Left hindlimb (tissue), 1 donor: ENCODE measurements at places on chromosomes 3 and 15.

- peak; percentile 54 for DNase-seq
Observed at GRCh38 chr3:110814170-110815007, 257.2 kb upstream of the NECTIN3 start.

DNA sequence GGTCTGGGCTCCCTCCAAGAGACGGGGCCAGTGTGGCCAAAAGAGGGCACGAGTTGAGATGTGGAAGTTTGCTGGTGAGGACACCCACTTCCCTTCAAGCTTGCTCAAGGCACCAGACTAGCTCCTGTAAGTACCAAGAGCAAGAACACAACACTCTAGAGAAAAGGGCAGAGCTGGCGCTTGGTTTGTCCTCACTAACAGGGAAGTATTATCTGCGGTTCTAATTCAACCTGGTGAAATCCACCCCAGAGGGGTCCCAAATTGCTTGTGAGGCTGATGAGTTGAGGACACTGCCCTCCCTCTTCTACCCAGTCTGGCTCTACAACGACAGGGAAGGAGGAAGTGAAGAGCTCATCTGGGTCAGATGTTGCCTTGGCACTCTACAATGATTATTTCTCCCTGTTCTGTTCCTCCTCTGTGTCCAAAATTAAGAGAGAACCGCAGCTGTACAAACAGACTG is 16.9 kb upstream of the FSIP1 start:
- no peak for DNase-seq

DNA sequence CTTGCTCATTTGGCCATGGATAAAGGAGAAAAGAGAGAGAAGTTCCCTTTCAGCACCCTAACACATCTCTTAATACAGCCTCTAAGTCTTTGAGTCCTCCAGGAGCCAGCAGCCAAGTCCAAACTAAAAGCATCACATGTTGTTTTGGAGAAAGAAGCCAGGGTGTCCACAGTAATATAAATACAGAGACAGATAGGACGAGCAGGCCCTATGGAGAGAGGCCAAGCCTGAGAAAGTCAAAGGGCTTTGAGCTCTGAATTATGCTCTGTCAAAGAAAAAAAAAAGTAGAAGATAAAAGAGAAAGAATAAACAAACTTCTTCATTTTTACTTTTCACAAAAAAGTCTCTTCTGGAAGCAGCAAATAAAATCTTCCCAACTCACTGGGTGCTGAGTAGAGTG is 92.4 kb upstream of the THBS1 start:
- no peak for DNase-seq

DNA sequence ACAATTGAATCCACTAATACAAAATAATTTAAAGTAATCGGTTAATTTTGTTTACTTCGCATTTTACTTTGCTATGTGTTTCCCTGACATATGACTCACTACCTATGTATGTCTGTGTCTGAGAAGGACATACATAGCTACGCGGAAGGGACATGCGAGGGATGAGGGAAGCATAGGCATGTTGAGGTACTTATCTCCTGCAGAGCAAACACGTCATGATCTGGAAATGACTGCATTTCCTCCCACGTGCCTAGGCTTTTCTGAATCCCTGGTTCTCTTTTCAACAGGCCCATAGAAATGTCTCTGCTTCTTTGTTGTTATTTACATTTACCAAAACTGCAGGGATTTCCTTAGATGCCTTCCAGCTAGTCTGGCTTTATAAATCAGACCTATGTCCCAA is 27.5 kb downstream of the ALCAM start:
- no peak for DNase-seq

DNA sequence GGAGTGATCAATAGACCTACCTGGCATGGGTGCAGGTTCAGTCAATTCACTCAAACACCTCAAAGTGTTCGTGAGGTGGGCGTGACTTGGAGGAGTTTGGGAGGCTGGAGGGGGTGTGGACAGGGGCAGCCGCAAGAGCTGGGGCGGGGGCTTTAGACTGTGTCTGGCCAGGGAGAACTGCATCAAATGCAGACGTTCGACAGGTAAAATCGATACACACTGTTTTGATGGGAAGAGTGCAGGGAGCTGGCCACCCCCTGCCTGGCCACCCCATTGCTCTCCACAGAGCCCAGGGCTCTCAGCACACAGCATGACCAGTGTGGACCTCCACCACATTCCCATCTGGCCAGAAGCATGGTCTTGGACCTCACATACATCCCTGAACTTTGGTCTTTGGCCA is 412.1 kb downstream of the OCA2 start:
- no peak for DNase-seq

- DNase-seq, result no peak
Observed at GRCh38 chr15:67762610-67763368, 62.5 kb upstream of the SKOR1 start.

DNA sequence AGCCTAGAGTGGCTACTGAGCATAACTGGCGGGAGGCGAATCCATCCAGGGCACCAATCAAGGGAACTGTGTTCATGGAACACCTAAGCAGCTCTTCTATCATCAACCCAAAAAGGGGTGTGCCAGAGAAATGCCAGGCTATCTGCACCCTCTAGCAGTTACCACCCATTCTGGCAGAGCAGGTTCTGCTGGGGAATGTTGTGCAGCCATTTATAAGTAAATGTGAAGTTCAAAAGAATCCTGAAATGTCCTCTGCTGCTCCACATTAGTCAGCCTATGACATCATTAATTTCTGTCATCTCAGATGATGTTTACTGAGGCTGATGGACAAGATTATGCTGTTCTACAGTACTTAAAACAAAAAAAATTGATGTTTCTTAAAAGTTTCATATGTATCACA is 7.7 kb downstream of the SKIC8 start:
- DNase-seq, result no peak

DNA sequence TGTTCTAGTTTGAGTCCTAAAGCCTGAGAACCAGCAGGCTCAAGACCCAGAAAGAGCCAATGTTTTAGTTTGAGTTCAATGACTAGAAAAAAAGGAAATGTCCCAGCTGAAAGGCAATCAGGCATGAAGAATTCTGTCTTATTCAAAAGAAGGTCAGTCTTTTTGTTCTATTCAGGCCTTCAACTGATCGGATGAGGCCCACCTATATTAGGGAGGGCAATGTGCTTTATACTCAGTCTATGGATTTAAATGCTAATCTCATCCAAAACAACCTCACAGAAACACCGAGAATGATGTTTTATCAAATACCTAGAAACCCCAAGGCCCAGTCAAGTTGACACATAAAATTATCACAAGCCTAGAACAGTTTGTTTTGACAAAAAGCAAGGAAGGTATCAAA is 4.0 kb downstream of the MNS1 start:
- no peak for DNase-seq

DNA sequence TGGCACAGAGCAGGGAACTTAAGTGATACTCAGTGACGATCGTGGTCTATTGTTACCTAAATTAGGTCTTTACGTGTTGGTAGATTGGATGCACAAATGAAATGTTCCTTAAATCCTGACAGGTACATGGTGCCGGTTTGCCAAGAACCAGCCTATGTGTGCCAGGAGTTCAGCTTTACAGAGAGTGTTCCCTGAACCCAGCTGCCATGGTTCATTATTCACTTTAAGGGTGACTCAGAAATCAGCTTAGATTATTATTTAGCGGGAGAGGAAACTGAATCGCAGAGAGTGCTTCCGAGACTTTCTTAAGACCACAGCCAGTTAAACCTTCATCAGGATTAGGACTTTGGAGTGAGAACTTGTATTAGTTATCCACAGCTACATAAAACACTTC is 21.5 kb downstream of the FAM43A start:
- DNase-seq, result no peak

GRCh38 chr3:158732856-158733200 is 571 bp upstream of the RARRES1 start:
- DNase-seq, result no peak

DNA sequence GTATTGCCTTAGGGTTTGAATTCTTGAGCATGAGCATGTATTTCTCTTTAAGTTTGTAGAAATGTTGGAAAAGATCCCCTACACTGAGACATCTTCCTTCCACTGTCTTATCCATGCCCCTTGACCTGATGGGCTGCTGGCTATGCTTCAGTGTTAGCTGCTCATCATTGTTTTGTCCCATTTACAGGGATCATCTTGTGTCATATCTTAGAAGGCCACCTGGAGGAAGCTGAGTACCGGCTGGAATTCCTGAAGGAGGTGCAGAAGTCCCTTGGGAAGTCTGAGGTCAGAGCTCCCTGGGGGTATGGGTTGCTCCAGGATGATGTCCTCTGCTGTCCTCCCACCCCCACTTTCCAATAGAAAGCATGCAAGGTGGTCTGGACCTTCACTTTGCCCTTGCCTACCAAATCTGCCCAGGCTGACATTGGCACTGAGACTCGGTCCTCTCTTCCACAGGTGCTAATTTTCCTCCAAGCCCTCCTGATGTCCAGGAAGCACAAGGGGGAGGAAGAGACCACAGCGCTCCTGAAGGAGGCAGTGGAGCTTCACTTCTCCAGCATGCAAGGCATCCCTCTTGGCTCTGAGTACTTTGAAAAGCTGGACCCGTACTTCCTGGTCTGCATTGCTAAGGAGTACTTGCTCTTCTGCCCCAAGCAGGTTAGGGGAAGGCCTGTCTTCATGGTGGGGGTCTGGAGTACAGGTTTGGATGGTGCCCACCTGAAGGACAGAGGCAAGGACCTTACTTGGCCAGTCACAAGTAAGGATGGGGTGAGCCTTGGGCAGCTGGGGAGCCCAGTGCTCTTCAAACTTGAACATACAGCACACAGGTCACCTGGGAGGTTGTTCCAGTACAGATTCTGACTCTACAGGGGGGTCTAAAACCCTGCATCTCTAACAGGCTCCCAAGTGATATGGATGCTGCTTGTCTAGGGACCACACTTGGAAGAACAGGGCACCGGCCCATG is 17.7 kb downstream of the TTC21A start:
- DNase-seq, result no peak

DNA sequence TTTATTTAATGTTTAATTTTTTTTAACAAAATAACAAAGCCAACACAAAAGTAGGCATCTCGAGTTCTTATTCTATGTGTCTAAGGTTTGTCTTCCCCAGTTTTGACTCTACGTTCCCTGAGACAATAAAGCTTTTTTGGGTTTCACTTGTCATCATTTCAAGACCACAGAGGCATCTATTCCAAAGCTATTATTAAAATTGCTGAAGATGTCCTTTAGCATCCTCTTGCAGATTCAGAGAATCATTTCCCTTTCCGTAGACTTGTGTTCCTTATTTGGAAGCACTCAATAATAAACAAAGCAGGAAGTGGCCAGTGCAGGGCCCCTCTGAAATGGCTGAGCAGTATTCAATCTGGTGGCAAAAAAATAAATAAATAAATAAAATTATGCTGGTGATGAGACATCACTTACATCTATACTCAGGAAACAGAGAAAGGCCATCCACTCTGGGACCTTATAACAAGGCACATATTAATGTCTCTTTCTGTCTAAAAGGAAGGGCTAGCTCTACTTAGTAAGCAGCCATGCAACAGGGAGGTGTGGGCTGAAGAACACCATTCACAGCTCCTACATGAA is 362.3 kb downstream of the WDR72 start:
- DNase-seq, result no peak
